Stimulated activated CD4-positive, alpha-beta T cell treated with anti-CD3 and anti-CD28 coated beads, Interleukin-15, amount 100 ng/mL, for 1 hour (primary cell): ENCODE measurements at places on chromosomes 11 and 22.

DNA sequence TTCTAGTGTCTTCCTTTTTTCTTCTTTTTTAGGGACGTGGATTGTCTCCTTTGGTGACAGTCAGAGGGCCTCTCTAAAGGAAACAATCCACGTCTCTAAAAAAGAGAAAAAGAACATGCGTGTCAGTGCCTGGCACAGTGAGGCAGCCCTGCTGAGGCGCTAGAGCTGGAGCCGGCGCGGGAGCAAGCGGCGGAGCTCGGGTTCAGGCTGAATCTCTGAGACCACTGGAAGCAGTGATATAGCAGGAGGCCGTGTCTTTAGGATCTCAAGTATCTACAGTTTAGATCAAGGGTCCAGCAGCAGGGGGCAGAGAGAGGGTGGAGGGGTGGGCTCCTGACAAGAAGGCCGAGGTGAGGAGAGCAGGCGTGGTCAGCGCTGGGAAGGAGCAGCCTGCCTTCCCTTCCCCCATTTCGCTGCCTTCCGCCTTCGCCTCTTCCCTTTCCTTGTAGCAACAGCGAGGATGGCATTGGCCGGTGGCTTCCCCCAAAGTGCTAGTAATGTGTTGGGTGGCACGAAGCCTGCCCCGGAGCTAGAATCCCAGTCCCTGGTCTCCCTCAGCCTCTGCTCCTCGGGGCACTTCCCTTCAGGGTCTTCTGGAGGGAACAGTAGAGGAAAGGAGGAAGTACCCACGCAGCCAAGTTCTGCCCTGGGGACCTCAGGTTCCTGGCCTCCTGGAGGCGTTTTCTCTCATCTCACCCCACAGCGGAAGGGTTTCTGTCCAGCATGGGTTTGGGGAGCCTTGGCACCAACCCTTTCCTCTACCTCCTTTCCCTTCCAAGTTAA, 28.2 kb upstream of the RAB1B start:
- no peak for DNase-seq

- no peak for DNase-seq
These were observed 16.8 kb upstream of the CASTOR1 start for GRCh38 chr22:30305906-30306626.

GRCh38 chr11:114132944-114133394, 73.5 kb downstream of the ZBTB16 start:
- no peak for DNase-seq

- DNase-seq = no peak
These were observed 82.7 kb downstream of the PHF21A start for GRCh38 chr11:46038529-46038928.

GRCh38 chr11:18065572-18065971, 19.5 kb upstream of the TPH1 start:
- no peak for DNase-seq

DNA sequence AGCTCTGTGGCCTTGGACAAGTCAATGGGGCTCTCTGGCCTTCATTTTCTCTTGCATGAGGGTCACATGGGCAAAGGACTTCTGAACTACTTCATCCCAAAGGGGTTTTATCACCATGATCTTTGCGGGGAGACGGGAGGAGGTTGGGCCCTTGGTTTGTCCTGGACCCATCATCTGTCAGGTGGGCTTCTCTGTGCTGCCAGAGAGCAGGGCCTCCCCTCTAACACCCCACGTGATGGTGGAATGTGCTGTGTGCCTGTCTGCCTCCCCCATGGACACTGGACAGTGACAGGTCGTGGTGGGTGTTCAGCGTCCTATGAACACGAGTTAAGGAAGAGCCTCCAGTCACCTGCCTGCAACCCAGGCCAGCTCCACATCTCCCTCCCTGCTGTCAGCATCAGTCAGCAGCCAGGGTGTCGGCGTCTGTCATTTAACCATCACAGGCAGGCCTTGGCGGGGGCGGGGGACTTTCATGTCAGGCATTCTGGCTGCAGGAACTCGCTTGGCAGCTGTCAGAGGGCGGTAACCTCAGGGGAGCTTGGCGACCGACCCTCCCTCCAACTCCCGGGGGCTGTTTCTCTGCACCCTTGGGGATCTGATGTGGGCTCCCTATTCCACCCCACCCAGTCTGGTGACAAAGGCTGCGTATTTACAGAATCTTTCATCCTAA, 2.6 kb upstream of the SUN2 start:
- peak; percentile 62 for DNase-seq

DNA sequence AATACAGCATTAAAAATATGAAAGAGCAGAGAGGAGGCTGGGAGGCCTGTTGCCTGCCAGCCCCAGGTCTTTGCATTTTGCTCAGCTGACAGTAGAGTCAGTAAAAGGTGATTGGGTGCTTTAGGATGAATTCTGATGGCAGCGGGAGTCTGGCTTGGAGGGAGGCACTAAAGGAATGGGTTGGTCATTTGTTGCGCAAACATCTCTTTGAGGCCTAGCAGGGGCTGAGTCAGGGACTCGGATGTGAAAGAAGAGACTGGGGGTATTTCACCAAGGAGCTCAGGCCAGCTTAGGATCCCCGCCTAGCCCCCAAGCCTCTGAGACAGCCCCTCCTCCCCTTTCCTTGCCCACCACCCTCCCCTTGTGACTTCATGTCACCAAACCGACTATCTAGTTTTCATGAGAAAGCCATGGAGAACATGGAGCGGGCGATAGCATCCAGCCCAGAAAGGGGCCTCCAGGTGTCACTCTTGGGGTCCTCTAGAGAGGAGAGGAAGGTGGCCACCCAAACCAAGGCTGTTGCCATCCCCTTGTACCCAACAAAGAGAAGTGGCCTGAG, 9.7 kb downstream of the DGKZ start:
- DNase-seq = no peak

DNA sequence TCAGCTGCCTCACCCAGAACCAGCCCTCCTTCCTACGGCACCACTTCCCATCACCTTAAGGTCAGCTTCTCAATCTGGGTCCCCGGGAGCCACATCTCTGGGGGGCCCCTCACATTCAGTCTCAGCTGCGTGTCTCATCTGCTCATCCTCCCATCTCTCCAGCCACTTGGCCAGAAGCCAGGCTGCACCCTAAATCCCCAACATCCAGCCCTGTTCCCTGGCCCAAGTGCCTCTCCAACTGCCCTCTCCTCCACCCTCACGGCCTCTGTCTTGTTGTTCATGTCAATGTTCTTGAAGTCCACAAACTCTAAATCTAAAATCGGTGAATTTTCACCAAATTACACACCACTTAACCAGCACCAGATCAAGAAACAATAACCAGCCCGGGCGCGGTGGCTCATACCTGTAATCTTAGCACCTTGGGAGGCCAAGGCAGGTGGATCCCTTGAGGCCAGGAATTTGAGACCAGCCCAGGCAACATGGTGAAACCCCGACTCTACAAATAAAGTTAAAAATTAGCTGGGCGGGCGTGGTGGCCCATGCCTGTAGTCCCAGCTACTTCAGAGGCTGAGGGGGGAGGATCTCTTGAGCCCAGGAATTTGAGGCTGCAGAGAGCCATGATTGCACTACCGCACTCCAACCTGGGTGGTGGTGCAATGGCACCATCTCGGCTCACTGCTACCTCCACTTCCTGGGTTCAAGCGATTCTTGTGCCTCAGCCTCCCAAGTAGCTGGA, 33.7 kb downstream of the A4GALT start:
- DNase-seq = no peak

GRCh38 chr11:61828629-61829407, 718 bp downstream of the FADS2 start:
- DNase-seq = no peak

DNA sequence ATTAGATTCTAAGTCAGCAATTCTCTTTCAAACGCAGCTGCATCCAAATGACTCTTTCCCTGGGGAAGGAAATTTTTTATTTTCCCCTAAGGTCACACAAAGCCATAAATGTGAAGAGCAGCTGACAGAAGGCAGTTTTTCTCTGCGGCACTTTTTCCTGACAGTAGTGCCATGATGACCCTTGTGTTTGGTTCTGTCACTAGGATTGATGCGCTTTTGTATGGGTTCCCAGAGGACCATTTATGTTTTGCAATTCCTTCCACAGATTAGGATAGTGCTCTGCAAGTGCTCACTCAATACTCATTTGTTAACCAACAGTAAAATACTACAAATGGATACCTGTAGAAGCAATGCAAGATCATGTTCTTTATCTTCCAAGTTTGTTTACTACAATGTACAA, 359.6 kb upstream of the CTSC start:
- no peak for DNase-seq

GRCh38 chr11:72812967-72813739, 1.1 kb upstream of the ATG16L2 start:
- peak; percentile 35 for DNase-seq

GRCh38 chr22:48393041-48393370, 1434.7 kb downstream of the BRD1 start:
- DNase-seq = no peak

DNA sequence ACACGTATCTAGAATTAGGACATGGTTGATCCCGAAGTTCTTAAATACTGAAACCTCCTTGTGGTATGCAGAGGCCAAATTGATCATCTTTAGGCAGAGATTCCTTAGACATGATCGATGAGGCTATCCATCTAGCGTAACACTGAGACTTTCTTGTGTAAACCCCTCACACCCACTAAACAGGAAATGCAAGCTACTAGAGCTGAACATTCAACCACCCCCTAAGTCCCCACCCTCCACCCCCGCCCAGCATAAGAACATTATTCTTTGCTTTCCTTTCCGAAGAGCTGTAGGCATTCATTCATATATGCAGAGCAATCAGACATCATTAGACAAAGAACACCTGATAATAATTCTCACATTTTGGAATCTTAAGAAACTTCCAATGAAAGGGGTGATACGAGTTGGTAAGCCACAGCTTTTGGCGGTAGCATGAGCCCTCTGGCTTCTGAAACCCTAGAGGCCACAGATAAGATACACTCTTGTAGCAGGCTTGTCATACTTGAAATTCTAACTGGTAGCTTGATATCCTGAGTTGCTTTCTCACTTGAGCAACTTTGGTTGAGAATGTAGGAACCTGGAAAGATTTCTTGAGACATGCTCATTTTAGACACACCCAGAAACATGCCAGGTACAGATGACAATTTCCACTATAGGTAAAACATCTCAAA, 42.2 kb downstream of the FLI1 start:
- no peak for DNase-seq

DNA sequence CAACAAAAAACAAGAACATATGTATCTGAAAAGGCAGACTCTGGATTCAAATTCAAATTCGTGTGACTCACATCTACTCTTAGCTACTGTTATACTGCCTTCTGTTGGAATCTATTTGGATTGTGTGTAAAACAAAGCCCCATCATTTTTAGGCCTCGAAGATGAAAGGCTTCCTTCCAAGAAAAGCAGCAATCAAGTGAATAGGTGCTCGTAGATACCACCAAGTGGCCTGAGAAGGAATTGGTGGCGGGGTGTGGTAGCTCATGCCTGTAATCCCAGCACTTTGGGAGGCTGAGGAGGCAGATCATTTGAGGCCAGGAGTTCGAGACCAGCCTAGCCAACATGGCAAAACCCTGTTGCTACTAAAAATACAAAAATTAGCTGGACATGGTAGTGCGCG, 4.2 kb downstream of the GRAMD1B start:
- DNase-seq = no peak

DNA sequence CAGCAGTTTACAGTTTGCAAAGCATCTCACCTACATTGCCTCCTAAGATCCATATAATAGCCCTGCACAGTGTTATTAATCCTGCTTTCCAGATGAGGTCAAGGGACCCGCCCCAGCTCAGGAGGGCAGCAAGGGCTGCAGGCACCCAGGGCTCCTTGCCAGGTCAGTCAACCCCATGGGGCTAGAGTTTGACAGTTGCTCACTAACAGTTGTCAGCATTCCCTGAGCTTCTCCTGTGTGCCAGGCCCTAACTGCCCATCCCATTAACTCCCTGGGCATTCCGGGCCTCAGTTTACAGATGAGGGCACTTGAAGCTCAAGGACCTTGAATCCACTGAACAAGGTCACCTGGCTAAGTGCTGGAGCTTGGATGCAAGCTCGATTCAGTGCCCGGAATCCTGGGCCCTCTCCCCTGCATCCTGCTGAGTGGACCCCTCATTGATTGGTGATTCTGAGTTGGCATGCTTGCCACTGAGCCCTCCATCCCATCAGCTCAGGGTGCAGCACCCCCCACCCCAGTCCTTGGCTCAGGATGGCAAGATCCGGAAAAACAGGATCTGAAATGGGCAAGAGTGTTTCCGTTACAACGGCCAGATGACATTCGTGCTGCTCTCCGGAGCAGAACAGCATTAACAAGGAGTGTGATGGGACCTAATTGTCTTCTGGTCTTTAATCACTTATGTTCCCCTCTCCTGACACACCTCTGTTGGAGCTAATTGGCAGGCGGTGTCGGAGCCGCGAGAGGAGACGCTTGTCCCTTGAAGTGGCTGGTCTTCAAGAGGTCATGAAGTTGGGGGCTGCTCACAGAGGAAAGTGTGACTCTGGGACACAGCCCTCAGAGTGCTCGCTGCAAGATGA, 87.4 kb upstream of the SHISAL1 start:
- DNase-seq = no peak

GRCh38 chr11:118641397-118642019, 34.1 kb downstream of the PHLDB1 start:
- DNase-seq = no peak

DNA sequence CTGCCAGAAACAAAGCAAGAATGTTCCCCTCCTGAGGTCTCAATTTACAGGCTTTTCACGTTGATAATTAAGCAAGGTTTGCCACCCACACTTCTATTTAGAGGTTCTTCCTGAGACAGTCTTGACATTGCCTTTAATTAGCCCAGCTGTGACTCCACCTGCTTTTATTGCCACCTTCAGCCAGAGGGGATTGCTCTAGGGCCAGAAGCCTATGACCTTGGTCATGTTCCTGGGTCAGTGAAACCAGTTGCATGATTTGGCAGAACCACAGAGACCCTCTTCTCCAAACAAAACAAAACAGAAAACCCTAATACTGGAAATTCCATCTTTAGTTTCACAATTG, 89.8 kb downstream of the APIP start:
- no peak for DNase-seq

DNA sequence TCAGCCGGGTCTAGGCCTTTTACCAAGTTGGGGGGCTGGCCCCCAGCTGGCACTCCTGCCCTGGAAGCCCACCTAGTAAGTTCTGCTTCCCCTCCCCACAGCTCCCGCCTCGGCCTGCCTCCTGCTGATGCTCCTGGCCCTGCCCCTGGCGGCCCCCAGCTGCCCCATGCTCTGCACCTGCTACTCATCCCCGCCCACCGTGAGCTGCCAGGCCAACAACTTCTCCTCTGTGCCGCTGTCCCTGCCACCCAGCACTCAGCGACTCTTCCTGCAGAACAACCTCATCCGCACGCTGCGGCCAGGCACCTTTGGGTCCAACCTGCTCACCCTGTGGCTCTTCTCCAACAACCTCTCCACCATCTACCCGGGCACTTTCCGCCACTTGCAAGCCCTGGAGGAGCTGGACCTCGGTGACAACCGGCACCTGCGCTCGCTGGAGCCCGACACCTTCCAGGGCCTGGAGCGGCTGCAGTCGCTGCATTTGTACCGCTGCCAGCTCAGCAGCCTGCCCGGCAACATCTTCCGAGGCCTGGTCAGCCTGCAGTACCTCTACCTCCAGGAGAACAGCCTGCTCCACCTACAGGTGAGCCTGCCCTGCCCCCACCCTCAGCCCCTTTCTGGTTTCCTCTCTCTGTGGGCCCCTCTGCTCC, 7.3 kb downstream of the RTN4RL2 start:
- DNase-seq = no peak

GRCh38 chr11:86947541-86947940, 7.7 kb downstream of the FZD4 start:
- DNase-seq = no peak
